Hematopoietic multipotent progenitor cell treated with erythropoietin and hydrocortisone succinate and interleukin-3 and kit ligand, for 15 days (in vitro differentiated cells): ENCODE measurements at places on chromosomes 6 and 20.

DNA sequence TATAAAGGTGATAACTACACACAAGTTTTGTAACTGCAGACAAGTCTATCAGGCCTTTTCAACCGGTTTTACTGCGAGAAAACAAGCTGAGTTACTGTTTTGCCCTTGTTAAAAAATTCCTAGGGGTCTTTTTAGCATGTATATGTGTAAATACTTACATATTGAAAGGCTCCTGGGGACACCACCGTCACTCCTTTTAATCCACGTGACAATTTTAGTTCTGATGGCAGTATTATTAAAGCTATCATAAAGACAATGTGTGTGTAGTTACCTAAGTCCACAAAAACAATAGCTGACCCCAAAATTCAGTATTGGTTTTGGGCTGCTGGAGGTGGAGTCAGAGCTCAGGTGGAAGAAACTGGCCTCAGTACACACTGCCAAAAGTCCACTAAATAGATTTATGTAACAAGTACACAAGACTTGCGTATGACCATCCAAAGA is 41.3 kb upstream of the HFE start:
- no peak for DNase-seq

- no peak for DNase-seq
Measured at GRCh38 chr6:77986380-77987034, 333.7 kb downstream of the MEI4 start.

DNA sequence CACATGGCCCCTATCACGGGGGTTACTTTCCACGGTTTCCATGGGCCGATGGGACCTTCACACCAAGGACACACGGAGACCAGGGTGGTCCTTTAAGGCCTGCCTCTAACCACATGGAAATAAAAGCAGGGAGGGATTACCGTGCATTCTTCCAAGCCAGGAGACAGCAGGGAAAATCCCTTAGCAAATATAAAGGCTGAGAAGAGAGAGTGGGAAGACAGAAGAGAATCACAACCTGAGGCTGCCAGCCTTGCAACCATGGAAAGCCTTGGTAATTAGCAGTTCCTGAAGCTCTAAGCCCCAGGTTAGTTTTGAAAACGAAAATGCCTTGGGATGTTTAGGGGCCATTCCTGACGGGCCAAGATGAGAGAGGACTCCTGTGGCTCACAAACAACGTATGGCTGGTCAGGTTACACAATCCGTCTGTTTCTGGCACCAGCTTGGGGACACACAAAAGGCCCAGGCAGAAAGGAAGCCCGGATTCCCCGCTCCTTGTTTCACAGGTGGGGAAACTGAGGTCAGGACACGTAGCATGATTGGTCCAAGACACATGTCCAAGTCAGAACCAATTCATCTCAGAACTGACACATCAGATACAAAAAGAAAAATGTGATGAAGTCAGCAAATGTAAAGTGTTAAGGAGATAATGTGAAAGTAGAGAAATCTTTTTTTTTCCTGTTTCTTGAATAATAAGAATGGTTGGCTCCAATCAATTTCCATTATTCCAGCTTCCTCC is 2.8 kb downstream of the PREX1 start:
- DNase-seq: no peak

GRCh38 chr6:98847779-98848538 is 13.6 kb downstream of the POU3F2 start:
- no peak for DNase-seq

DNA sequence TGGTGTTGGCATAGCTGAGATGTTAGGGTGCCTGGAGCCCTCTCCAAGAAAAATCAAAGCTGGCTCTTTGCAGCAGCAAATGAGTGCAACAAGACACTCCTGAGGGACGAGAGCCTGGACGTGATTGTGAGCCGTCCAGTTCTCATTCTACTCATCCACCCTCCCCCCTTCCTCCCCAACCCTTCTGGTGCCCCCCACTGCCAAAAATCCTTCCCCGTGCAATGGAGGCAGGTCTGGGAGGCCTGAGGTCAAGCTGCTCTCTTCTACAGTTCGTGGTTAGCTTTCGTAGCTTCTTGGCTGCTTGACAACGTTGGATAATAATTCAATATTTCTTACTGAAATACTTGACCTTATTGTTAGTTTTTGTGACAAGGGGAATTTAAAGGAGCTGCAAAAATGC is 185.3 kb upstream of the SUPT3H start:
- no peak for DNase-seq

DNA sequence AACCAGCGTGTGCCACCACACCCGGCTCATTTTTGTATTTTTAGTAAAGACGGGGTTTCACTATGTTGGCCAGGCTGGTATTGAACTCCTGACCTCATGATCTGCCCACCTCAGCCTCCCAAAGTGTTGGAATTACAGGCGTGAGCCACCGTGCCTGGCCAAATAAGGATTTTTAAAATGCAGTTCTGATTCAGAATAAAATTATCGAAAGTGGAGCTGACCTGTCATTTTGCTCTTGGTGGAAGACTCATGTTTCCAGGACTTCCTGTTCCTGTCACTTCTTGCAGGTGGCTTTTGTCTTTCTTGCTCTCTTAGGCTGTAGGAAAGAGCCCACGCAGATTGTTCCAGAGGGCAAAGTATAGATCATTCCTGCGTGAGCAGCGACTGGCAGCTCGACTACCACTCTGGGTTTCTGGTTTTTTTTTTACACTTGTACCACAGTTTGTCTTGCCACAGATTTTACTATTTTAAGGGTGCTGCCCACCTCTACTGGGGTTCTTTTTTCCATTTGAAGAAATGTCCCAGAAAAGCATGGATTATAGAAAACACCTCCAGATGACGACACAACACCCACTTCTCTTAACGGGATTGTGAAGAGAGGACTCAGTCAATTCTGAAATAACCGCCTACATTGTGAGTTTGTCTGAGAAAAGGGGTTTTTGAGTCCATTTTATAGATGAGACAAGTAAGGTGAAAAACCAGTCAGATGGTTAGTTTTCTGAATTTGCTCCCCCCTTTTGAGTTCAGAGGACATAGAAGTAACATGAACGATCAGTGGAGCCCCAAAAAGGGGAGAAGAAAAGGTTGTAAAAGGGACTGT is 7.5 kb downstream of the JARID2 start:
- no peak for DNase-seq

DNA sequence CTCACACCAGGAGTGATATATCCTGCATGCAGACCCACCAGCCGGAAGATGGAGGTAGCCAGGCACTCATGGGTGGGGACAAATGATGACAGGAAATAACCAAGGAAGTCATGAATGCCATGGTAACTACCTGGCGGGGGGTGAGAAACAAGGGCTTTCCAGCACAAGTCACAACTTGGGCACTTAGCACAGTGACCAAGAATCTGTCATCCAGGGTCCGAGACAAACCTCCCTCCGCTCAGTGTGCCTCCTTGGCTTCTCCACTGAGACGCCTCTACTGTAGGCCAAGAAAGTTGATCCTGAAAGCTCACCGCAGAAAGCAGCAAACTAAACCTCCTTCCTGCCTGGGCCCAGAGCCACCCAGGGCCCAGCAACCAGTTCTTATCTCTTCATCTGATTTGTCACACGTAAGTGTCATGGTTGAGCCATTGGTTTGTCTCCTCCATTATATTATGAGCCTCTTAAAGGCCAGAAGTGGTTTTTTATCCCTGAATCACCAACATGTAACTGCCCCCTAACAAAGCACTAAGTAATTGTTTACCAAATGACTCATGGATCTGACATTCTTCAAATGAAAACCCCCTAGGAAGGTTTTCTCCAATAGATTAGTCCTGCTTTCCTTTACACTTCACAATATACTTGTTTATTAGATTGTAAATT is 84.3 kb upstream of the TAB2 start:
- DNase-seq: no peak

- no peak for DNase-seq
Measured at GRCh38 chr6:85390105-85390728, 59.7 kb upstream of the NT5E start.

GRCh38 chr6:69489970-69490369 is 306.8 kb downstream of the LMBRD1 start:
- no peak for DNase-seq

DNA sequence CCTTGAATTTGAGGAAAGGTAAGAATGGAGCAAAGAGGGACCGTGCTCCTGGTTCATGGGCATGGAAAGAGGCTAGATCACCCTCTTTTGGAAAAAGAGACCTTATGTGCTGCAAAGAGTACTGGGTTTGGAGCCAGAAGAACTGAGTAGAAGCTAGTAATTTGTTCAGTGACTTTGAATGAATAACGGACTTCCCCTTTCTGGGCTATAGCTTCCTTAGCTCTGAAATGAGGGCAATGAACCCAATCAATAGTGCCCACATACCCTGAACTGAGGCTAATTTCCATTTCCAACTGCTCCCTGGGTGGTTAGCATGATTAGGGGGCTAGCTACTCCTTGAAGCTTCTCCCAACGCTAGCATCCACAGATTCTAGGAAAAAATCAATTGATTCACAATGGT is 121.4 kb downstream of the UNC5CL start:
- DNase-seq: no peak

GRCh38 chr20:21519136-21519584 is 5.3 kb upstream of the NKX2-2 start:
- no peak for DNase-seq

GRCh38 chr6:97053643-97054411 is 129.3 kb downstream of the KLHL32 start:
- no peak for DNase-seq

- DNase-seq: no peak
Measured at GRCh38 chr6:26383624-26384417, 913 bp downstream of the BTN2A2 start.

DNA sequence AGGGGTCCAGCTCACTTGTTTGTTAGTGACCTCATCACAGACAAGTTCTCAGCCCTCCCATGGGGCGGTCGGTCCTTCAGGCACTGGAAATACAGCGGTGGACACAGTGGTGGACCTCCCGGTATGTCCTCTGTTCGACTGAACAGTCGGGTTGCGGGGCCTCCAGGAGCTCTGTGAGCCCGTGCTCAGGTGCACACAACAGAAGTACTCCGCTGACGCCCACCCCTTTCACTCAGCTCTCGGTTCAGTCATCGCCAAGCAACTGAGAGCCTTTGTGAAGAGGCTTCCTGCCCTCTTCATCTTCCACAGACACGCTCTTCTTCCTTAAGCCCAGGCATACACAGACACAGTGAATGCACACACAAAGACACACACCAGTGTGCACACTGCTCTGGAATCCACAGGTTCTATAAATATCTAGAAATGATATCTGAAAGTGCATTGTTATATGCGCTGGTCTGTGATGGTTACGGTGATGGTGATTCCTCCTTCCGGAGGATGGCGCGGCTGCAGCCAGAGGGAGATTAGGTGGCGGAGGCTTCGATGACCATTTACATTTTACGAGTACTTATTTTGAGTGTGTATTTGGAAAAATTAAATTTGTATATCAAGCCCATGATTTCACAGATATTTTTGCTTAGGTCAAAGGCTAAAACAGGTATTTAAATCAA is 46.8 kb upstream of the BHLHE23 start:
- DNase-seq: no peak

- DNase-seq: no peak
Measured at GRCh38 chr6:88263591-88263990, 97.4 kb upstream of the CNR1 start.

- DNase-seq: peak; percentile 7
Measured at GRCh38 chr6:96923400-96923799, 1.1 kb upstream of the KLHL32 start.

- no peak for DNase-seq
Measured at GRCh38 chr6:41587131-41587879, 41.1 kb downstream of the FOXP4 start.

DNA sequence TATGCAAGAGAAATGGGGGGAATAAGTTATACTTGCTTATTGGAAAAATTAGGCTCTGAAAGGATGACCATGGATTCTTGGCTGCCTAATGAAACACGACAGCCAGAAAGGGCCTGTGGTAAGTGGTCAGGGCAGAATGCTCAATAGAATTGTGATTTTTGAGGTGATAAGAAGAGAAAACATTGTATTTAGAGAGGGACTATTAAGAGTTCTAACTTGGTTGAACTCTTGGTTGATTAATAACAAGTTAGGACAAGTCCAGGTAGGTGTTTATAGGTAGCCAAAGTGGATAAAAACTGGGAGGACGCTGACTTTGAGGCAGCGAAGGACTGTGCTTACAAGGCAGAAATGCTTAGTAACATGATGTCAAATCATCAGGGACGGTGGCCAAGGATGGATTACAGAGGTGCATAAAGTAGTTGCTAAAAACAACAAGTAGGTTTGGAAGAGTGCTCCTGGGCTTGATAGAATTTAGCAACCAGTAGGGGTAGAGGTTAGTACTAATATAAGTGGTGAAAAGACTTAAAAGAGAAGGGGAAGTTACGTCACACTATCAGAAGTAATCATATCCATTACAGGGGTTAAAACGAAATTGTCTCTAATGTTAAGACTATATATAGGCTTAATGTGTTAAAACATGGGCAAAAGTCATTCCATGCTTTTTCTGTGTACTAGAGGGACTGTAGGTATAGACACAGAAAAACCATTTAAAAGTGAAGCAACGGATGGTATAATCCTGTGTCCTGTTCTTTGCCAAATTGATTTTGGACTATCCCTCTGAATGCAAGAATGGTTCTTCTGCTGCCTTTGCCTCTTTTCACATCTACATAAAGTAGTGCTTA is 98.6 kb downstream of the EYA4 start:
- no peak for DNase-seq

GRCh38 chr6:133644548-133644891 is 244.4 kb upstream of the TCF21 start:
- DNase-seq: no peak

DNA sequence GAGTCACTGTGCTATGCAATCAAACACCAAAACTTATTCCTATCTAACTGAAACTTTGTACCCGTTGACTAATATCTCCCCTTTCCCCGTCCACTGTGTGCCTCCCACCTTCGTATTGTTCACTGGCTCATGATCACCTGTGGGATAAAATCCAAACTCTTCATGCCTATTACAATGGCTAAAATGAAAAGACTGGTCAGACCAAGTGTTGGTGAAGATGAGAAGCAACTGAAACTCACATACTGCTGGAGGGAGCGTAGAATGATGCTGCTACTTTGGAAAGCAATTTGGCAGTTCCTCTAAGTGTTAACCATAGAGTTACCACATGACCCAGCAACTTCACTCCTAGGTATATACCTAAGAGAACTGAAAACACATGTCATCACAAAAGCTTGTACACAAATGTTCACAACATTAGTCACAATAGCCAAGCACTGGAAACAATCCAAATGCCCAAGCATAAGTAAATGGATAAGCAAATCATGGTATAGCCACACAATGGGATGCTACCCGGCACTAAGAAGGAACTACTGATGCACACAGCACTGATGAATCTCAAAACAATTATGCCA is 13.1 kb downstream of the RPS10 start:
- DNase-seq: no peak

GRCh38 chr6:35718911-35719381 is 17.9 kb upstream of the ARMC12 start:
- DNase-seq: no peak

- no peak for DNase-seq
Measured at GRCh38 chr6:170388113-170388512, 81.6 kb downstream of the FAM120B start.

GRCh38 chr20:44389871-44390270 is 34.4 kb downstream of the HNF4A start:
- no peak for DNase-seq

GRCh38 chr6:13873288-13874190 is 51.2 kb upstream of the RNF182 start:
- peak; percentile 52 for DNase-seq

- DNase-seq: no peak
Measured at GRCh38 chr20:22226849-22227700, 357.3 kb downstream of the FOXA2 start.

GRCh38 chr6:23176883-23177282 is 607.5 kb downstream of the HDGFL1 start:
- DNase-seq: no peak

GRCh38 chr20:33092361-33092760 is 12.9 kb downstream of the BPIFB4 start:
- no peak for DNase-seq
